ENCODE measurements at places on chromosomes 1 and 21.

- no peak for DNase-seq
These were observed 885.3 kb downstream of the TTLL7 start for GRCh38 chr1:83113652-83114051.

- DNase-seq, result no peak
These were observed 83.4 kb downstream of the RUNX3 start for GRCh38 chr1:24846671-24847070.

GRCh38 chr1:39047374-39048229 lies 21.5 kb downstream of the NDUFS5 start:
- no peak for DNase-seq

- no peak for DNase-seq
These were observed 5.6 kb downstream of the TMEM61 start for GRCh38 chr1:54986025-54986424.

DNA sequence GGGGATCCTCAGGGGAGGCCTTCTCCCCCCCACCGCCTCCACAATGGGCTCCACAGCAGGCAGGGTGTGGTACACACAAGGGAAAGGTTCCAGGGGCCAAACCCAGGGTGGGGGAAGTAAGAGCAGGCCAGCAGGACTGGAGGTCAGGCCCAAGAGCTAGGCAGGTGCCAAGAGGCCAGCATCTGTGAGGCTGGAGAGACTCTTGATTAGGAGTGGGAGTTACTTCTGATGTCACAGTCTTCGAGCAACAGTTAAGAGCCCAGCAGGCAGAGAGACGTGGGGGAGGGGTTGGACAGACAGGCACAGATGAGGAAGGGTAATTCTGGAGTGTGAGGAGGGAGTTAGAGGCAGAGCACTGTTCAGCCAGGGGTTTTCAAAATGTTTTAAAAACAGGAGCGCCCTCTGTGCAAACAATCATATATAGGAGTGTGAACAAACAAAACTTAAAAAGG lies 55.8 kb downstream of the SLC9A1 start:
- DNase-seq, result peak; percentile 70

DNA sequence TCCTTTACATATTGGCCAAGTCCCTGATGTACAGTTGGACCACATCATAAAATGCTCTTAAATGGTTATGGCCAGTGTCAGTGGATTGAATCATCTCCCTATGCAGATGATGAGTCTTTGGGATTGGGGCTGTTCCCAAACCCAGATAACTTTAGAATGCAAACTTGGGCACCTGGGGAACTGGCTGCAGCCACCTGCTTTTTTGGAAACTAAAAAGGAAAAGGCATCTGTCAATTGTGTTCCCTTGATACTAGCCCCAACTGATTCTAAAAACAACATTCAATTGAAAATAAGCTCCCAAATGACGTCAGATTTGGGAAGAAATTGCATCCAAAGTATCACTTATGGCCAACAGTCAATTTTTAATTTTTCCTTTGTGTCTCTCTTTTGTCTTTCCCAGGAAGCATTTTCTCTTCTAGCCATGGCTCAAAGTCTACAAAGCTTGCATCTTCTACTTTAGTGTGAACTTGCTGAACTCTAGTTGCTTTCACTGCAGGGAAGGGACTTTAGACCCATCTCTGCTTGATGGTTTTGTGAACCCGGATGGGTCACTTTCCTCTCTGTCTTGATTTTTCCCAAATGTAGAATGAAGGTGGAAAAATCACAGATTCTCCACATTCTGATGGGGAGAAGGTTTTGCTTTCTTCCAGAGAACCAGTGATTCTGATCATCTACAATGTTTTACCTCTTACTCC lies 402.3 kb upstream of the USP24 start:
- no peak for DNase-seq

- DNase-seq, result no peak
These were observed 5.5 kb upstream of the ACTRT2 start for GRCh38 chr1:3015744-3016143.

GRCh38 chr1:117179471-117179870 lies 31.3 kb downstream of the VTCN1 start:
- no peak for DNase-seq
